ENCODE measurements at places on chromosomes 16 and 17. TPM values are rescaled to one million over a fixed set of nuclear protein-coding genes. Genes with fewer than 3 reads are reported as not detected.

Gene KCNH6
- not detected for total RNA-seq

Gene GRAP
- total RNA-seq = 6.3 TPM

Gene TANC2
- total RNA-seq = 40.5 TPM

Gene TUBB3
- 5.6 TPM for total RNA-seq

Gene NUTF2
- 80.7 TPM for total RNA-seq

Gene ACSF2
- 35.8 TPM for total RNA-seq

Gene CDH1
- 0.29 TPM for total RNA-seq

Gene CFAP97D1
- not detected for total RNA-seq

Gene PIRT
- 0.18 TPM for total RNA-seq

DNA sequence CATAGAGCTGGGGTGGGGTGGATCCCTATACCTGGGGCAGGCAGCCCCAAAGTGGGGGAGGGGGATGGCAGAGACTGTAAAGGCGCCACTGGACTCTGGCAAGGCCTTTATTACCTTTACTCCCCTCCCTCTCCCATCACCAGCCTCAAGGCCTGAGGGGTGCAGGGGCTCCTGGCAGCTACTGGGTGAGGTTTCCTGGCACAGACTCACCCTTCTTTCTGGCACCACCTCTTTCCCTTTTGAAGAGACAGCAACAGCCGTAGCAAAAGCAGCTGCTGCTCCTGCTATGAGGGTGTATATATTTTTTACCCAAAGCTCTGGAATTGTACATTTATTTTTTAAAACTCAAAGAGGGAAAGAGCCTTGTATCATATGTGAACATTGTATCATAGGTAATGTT is 17.6 kb downstream of the RAPGEFL1 start:
- no peak for DNase-seq

DNA sequence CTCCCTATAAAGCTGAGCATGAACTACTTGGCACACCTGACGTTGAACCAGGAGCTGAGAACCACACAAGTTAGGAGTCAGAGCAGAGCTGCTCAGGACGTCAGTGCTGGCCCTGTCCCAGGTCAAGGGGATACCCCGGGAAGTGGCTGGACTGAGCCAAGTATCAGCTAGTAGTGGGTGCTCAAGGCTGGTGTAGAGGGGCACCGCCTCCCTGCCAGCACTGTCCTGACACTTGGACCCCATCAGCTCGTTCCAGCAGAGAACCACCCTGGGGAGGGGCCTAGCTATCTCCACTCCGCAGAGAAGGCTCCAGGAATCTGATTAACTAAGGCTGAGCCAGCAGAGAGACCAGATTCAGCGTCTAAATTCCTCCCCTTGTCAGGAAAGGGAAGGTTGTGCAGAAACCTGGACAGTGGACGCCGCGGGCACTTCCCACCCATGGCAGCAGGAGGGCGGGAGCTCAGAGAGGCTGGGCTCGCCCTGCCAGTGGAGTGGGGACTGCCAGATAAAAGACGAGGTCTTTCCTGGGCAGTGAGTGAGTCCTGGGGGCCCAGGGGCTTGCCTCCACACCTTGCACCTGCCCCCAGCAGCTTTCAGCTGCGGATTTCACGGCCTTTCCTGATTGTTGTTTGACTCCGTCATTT is 21.0 kb downstream of the C16orf90 start:
- DNase-seq = no peak

DNA sequence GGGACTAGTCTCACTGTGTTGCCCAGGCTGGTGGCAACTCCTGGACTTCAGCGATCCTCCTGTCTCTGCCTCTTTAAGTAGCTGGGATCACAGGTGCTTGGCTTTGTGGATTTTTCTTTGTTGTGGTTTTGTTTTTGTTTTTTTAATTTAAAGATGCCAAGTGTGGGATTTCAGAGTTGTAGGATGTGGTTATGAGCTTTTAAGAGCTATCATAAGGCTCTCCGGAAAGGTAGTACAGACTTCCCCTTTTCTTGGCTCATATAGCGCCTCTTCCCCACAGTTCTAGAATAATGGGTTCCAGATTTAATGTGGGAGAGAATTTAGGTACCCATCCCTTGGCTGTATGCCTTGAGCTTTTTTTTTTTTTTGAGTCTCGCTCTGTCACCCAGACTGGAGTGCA is 17.1 kb downstream of the AKAP1 start:
- DNase-seq = no peak

- no peak for DNase-seq
These were observed 93.2 kb downstream of the LITAF start for GRCh38 chr16:11493531-11493929.

DNA sequence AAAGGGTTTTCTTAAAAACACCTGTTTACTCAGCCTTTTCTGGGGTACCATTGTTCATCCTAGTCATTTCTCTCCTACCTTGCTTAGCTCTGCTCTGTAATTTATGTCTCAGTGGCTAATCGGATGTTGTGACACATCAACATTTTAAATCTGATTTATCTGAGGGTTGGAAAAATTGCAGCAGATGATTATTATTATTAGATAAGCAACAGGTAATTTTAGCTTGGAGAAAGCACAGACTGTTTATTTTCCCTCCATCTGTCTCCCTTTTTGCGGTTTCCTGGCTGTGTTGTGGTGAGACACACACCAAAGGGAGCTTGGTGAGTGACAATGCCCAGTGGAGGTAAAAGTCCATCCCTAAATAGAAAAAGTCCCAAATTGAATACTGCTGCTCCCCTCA is 389.9 kb downstream of the UTP18 start:
- no peak for DNase-seq

- DNase-seq = peak; percentile 22
These were observed 26.9 kb downstream of the RGS9 start for GRCh38 chr17:65163990-65164495.

- DNase-seq = no peak
These were observed 4.7 kb downstream of the SMTNL2 start for GRCh38 chr17:4588898-4589625.

GRCh38 chr17:42289611-42290181 is 1.4 kb downstream of the STAT5A start:
- DNase-seq = peak; percentile 44

DNA sequence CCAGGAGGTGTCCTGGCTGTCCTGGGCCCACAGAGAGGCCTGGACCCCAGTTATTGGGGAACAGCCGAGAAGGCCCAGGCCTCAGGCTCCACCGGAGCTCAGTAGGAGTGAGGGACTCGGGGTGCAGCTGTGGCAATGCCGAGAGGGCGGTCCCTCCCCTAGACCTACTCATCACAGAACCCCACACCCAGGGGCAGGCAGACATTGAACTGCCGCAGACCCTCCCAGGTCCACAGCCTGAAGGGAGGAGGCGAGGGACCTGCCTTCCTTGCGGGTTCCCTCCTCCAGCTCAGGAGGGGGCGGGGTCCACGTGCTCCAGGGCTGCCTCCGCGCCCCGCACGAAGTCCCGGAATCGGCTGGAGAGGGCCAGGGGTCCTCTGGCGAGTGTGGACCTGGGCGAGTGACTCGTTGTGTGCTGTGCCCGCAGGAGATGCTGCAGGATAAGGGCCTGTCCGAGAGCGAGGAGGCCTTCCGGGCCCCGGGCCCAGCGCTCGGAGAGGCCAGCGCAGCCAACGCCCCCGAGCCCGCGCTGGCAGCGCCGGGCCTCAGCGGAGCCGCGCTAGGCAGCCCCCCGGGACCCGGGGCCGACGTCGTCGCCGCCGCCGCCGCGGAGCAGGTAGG is 3.9 kb downstream of the TBX4 start:
- DNase-seq = no peak

DNA sequence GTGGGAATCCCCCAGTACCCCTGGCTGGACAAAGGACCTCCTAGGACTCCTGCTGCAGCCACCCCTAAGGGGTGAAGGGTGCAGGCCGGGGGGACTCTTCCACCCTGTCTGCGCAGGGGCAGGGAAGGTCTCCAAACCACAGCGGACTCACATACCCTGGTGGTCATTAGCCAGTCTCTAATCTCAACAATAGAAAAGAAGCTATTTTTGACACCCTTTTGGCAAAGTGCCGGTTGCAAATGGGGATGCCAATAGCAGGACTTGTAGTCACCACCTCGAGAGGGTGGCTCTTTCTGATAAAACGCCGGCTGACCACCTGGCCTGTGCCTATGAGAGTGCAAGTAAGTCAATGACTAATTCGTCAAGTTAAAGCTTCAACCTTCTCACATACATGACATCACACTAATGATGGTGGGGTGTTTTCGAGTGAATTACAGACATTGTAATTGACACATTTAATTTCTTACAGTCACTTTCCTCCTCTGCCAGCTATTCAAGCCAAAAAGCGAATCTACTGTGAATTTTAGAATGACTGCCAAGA is 23.1 kb upstream of the DNAH17 start:
- peak; percentile 62 for DNase-seq

DNA sequence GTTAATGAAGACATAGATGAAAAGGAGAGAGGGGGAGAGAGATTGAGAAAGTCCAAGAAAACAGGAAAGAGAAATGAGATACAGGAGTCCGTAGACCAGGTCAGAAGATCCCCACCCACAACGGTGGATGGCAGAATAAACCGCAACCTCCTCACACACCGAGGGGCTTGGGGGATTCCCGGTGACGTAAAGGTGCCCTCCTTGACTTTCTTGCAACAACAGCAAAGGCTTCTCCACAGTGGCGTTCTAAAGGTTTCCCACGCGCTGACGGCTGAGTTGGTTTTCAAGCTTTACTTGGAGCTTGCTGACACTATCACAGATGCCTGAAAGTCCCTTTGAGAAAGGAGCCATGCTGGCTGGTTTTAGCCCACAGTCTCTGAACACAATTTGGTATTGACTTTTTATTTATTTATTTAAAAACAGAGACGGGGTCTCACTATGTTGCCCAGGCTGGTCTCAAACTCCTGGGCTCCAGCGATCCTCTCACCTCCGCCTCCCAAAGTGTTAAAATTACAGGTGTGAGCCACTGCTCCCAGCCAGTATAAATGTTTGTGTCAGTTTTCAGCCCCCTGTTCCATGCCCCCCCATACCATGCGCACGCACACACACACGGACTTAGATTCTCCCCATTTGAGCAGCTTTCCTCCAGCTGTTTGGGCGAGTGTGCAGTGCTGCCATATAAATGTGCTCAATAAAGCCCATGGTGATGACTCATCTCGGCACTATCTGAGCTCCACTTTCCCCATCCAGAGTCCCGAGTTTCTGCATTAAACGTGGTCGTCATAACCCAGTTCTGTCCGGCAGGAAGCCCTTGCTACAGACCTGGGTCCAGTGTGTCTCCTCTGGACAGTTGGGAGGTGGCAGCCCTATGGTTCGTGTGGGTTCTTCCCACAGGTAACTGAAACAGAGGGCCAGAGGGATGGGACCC is 33.0 kb upstream of the SEC14L1 start:
- DNase-seq = no peak

DNA sequence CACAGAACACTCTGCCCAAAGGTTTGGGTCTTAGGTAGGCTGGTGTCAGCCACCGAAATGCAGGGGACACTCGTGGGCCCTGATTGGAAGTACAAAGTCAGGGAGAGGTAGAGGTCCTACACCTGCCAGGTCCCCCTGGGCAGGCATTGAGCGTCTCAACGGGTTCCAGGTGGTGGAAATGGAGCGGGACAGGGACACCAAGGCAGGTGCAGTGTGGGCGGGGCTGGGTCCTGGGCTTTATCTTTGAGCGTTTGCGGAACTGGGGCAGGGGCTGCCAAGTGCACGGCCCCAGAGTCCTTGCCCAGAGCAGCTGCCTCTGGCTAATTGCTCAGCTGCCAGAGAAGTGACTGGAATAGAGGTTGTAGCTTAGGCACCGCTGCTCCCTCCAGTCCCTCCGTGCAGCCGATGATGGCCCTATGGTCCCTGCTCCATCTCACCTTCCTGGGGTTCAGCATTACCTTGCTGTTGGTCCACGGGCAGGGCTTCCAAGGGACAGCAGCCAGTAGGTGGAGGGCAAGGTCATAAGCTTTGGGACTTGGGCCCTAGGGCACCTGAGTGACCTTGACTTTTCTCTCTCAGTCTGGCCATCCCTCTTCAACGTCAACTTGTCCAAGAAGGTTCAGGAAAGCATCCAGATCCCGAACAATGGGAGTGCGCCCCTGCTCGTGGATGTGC is at the start of gene ZACN:
TSS of gene ZACN (plus strand) at position 323 of the 675 bp plus-strand sequence. CDS start at position 406, 83 bp downstream.
- no peak for DNase-seq

DNA sequence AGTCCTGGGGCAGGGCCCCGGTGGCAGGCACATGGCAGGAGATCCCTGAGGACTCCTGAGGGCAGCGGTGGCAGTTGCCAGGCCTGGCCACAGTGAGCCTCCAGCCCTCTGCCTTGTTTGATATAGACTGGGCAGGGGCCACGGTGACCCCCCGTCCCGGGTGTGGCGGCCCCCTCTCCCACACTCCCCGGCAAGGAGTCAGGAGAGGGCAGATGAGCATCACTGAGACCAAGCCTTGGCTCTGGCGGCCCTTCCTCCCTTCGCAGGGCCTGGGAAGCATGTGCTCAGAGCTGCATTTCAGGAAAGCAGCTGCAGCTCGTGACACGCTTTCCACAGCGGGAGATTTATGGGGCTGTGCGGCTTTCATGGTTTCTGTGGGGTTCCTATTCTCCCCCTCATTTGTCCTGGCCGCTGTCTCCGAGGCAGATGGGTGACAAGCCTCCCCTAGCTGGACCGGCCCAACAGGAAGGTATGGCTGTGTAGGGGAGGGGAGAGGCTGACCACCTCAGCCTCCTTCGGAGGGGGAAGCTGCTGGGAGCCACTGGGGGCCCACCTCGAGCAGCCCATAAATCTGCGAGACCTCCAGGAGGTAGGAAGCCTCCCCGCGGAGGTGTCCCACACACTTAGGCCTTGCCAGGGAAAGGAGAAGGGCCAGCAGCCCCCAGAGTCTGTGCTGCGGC is 211.4 kb downstream of the NTN1 start:
- DNase-seq = peak; percentile 73

DNA sequence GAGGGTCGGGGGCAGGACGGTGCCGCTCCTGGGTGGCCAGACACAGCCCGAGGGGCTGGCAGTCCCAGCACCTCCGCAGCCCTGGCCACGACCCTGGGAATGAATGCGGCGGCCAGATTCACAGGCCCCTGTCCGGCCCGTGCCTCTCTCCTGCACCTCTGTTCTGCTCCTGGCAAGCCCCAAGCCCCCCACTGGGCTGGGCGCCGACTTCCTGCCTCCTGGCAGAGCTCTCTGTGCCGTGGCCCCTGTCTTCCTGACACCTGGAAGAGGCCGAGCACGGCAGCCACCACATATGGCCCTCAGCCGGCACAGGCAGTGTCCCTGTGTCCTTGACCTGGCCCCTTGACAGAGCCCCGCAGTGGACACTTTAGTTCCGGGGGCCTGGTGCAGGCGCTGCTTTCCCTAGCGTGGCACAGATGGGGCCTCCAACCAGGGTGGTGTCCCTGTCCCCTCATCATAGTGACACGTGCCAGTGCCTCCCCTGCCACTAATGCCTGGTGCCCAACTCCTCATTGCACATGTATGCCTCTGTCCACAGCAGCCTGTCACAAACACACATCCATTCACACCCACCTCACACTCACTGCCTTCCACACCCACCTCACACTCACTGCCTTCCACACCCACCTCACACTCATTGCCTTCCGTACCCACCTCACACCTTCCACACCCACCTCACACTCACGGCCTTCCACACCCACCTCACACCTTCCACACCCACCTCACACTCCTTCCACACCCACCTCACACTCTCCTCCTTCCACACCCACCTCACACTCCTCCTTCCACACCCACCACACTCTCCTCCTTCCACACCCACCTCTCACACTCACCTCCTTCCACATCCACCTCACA is 110.6 kb upstream of the PLCG2 start:
- no peak for DNase-seq

GRCh38 chr16:83458612-83459011 is 349.2 kb upstream of the HSBP1 start:
- DNase-seq = no peak

- no peak for DNase-seq
These were observed 218.8 kb downstream of the IRF8 start for GRCh38 chr16:86117756-86118155.

GRCh38 chr16:4519274-4520058 is 19.1 kb downstream of the CDIP1 start:
- DNase-seq = peak; percentile 35

GRCh38 chr17:81404558-81405165 is 9.4 kb downstream of the BAHCC1 start:
- DNase-seq = no peak

- DNase-seq = peak; percentile 79
These were observed 47.3 kb downstream of the TBC1D16 start for GRCh38 chr17:79988185-79988971.

Data from aorta (tissue), 5 donors.